ENCODE measurements at places on chromosomes 6 and 20.

DNA sequence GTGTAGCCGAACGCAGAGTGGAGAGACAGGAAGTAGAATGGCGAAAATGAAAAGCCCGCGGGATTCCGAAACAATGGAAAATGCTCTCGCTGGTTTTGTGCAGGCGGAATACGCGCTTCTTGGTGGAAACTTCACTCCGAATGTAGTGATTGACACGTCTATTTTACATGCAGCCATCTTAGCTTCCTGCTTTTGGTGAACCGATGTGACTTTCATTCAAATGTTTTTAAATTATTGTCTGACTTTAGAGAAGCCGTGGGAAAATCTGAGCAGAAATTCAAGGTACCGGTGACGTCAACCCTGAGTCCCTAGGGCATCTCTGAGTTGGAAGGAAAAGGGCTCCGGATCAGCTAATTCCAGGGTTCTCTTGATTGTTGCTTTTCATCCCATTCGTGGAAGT is 11.4 kb downstream of the GPX5 start:
- DNase-seq, result no peak

- no peak for DNase-seq
Observed at GRCh38 chr20:49595811-49596561, 28.0 kb upstream of the PTGIS start.

GRCh38 chr6:47337519-47337918 is 27.8 kb upstream of the TNFRSF21 start:
- no peak for DNase-seq

- no peak for DNase-seq
Observed at GRCh38 chr6:111086685-111087084, 618 bp upstream of the SLC16A10 start.

DNA sequence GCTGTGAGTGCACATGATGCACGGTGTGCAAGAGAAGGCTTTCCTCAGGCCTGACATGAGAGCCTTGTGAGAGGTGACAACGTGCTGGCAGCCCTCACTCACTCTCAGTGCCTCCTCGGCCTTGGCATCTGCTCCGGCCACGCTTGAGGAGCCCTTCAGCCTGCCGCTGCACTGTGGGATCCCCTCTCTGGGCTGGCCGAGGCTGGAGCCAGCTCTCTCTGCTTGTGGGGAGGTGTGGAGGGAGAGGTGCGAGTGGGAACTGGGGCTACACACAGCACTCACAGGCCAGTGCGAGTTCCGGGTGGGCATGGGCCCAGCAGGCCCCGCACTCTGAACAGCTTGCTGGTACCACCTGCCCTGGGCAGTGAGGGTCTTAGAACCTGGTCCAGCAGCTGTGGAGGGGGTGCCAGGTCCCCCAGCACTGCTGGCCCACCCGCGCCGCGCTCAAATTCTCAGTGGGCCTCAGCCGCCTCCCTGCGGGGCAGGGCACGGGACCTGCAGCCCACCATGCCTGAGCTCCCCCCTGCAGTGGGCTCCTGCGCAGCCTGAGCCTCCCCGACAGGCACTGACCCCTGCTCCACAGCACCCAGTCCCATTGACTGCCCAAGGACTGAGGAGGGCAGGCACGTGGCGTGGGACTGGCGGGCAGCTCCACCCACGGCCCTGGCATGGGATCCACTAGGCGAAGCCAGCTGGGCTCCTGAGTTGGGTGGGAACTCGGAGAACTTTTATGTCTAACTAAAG is 74.9 kb upstream of the BMP5 start:
- DNase-seq, result no peak

- no peak for DNase-seq
Observed at GRCh38 chr6:42390228-42390934, 61.3 kb downstream of the TRERF1 start.

GRCh38 chr20:54139188-54139587 is 34.6 kb downstream of the CYP24A1 start:
- peak; percentile 64 for DNase-seq

GRCh38 chr6:127690092-127690491 is 113.1 kb downstream of the C6orf58 start:
- peak; percentile 40 for DNase-seq

GRCh38 chr6:154292066-154292465 is 64.5 kb downstream of the IPCEF1 start:
- DNase-seq, result peak; percentile 59

Measured in PC-3 (cell line).